ENCODE measurements at places on chromosomes 3 and 15.

DNA sequence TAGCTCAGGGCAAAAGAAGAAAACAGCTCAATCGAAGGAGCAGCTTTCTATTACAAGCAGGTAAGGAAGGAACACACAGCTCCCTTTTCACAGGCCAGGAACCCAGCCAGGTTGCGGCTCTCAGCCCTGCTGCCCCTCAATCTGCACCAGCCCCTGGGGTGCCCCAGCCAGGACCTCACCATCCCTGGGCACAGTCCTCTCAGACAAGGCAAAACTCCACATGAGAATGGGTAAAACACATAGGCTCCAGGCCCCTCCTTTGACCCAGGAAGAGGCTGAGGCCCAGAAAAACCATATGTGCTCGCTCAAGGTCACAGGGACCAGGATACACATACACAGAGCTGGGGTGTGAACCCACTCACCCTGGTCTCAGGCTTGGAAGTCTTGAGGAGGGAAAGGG is 178.7 kb upstream of the TLE3 start:
- no peak for DNase-seq

GRCh38 chr15:94263341-94264273 is 32.2 kb downstream of the MCTP2 start:
- DNase-seq = no peak

GRCh38 chr15:78088773-78089080 is 3.6 kb upstream of the SH2D7 start:
- DNase-seq = no peak

GRCh38 chr3:166785876-166786275 is 594.2 kb downstream of the ZBBX start:
- no peak for DNase-seq

GRCh38 chr3:66885326-66886000 is 112.6 kb upstream of the KBTBD8 start:
- DNase-seq = no peak

GRCh38 chr15:89293012-89293411 is 41.6 kb downstream of the POLG start:
- no peak for DNase-seq

DNA sequence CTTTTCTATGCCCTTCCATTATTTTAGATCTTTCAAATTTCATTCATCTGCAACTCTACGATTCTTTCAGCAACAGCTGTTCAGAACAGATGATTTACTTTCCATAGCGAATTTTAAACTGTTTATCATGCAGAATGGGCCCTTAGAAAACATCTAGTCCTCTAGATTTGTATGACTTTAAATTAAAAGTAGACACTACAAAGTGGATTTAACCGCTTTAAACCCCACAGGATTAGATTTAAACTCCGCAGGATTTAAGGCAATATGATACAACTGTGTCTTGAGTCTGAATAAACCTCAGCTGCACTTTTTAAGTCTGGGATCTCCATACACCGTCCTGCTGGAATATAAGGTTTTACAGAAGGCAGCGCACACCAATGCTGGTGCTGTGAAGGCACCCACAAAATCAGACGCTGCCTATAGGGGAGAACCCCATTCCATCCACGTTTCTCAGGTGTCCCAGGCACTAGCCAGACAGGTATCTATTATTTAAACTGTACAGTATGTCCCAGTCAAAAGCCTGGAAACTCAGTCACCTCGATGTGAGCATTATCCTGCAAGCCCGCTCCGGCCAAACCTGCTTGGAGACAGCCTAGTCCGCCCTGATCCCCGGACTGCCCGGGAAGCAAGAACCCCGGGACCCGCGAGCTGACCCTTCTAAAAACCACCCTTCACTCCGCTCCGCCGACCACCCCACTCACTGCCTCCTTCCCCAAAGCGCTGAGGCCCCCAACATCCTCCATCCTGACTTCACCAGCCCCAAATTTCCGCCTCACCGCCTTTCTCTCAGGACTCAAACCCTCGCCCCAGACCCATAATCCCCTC is 768 bp downstream of the ANO10 start:
- DNase-seq = no peak

- no peak for DNase-seq
These were observed 6.1 kb upstream of the PCSK6 start for GRCh38 chr15:101495334-101496197.

GRCh38 chr3:177764377-177764912 is 567.2 kb upstream of the TBL1XR1 start:
- DNase-seq = no peak

GRCh38 chr15:65948383-65948782 is 79.1 kb downstream of the RAB11A start:
- no peak for DNase-seq

DNA sequence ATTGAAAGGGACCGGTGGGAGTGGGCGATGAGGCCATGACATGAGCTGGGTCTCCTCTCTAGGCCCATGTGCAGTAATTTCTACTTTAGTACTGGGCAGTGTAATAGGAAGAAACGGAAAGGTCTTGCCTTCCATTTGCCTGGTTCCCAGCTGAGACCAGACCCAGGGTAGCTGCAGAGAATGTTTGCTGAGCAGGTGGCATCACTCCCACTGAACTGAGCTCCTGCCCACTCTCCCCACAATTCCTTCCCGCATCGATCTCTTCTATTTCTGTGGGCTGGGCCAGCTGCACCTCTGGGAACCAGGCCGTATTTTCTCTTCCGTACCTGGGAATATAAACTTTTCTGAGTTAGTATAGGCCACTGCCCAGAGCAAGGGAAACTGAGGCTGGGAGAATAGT is 15.8 kb downstream of the ESYT3 start:
- DNase-seq = no peak

- DNase-seq = no peak
These were observed 230.6 kb upstream of the PEX5L start for GRCh38 chr3:180267202-180267843.

GRCh38 chr3:106929081-106929480 is 448.2 kb upstream of the CCDC54 start:
- DNase-seq = no peak

GRCh38 chr15:43916326-43916660 is 89.5 kb downstream of the WDR76 start:
- no peak for DNase-seq

DNA sequence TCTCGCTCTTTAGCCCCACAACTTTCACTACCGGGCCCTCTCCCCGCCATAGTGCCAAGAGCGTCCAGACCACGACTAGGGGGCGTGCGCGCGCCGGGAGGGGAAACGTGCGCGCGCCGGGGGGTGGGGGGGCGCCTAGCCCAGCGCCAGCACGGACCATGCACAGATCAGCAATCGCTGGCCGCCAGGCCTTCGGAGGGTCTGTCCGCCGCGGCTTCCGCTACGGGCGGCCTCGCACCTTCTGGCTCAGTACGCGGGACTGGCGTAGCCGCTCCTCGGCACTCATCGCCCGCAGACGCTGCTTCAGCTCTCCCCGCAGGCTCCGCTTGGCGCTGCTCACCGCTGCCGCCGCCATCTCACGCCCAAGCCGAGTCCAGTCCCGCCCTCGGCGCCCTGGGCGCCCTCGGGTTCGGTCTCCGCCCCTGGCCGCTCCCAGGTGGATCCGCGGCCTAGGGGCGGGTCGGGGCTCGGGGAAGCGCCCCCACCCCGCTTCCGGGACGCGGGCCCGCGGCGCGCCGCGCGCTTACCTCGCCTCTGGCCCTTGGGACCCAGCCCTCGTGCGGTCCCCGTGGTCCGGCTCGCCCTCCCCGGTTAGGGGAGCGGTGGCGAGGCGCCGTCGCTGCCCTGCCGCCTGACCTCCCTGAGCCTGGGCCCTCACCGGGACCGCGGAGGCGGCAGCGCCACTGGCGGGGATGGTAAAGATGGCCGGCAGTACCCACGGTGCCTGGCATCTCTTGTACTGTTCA is at the start of gene MTHFS:
Gene MTHFS (minus strand): TSS at position 381 of the 746 bp plus-strand sequence. CDS start 26 bp downstream, at position 355.
- DNase-seq = peak; percentile 52

- no peak for DNase-seq
These were observed 787 bp downstream of the TRPM1 start for GRCh38 chr15:31100738-31101137.

DNA sequence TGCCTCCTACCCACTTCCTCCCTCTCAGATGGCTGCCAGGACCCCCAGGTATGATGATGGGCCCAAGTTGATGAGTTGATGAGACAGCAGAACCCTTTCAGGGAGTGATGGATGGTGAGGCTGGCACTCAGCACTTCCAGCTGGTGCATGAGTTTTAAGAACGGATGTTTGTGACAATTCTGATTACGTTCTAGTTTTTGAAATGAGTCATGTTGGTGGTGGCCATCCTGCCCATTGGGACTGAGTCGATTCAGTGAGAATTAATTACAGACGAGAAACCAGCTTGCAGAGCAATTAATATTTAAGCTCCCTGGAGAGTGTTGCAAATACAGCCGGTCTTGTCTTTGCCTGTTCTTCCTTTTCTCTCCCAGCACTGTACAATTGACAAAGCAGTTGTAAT is 56.9 kb upstream of the NR2C2 start:
- DNase-seq = no peak
